Ascending aorta (tissue), 2 donors: ENCODE measurements at places on chromosomes 3 and 15.
A peak's percentile ranks its signal among the peaks of the same experiment; 100 is the strongest.

DNA sequence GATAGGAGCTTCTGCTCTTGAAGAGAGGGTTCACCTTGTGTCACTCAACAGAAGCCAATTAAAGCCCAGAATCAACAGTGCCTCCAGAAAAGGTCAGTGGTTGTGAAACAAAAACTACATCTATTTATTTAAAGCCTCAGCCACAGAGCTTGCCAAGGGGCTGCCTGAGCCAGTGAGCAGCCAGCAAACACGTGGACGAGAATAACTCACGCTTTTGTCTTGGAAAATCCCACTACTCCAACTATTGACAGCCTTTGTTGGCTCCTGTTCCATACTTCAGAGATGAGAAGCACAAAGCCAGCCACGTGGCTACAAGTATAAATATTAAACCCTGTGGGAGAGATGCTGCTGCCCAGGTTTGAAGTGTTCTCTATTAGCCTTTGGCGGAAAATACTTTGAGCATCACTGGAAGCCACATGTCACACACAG lies 10.3 kb downstream of the GPR156 start:
- DNase-seq, result no peak
- no peaks in the 10 kb centered on the region for H3K27me3 ChIP-seq
- H3K4me3 ChIP-seq, result no peak overlapping the region
- H3K27ac ChIP-seq, result no peak overlapping the region
- H3K4me1 ChIP-seq, result no peaks in the 10 kb centered on the region
- no peaks in the 10 kb centered on the region for H3K36me3 ChIP-seq

GRCh38 chr3:8767667-8768363 lies 1.6 kb downstream of the OXTR start:
- H3K36me3 ChIP-seq, result no peaks in the 10 kb centered on the region
- H3K27ac ChIP-seq, result no peak overlapping the region
- DNase-seq, result no peak
- H3K4me3 ChIP-seq, result peak overlapping the region; percentile 40
- no peaks in the 10 kb centered on the region for H3K4me1 ChIP-seq

GRCh38 chr15:75036212-75036616 lies 12.8 kb downstream of the PPCDC start:
- H3K4me1 ChIP-seq, result peaks cover 5% of the 10 kb centered on the region
- no peaks in the 10 kb centered on the region for H3K36me3 ChIP-seq
- no peak for DNase-seq
- H3K27ac ChIP-seq, result no peak overlapping the region

GRCh38 chr3:196440696-196441095 lies 8.5 kb upstream of the UBXN7 start:
- no peaks in the 10 kb centered on the region for H3K27me3 ChIP-seq
- no peaks in the 10 kb centered on the region for H3K4me1 ChIP-seq
- H3K36me3 ChIP-seq, result no peaks in the 10 kb centered on the region
- no peak overlapping the region for H3K27ac ChIP-seq

DNA sequence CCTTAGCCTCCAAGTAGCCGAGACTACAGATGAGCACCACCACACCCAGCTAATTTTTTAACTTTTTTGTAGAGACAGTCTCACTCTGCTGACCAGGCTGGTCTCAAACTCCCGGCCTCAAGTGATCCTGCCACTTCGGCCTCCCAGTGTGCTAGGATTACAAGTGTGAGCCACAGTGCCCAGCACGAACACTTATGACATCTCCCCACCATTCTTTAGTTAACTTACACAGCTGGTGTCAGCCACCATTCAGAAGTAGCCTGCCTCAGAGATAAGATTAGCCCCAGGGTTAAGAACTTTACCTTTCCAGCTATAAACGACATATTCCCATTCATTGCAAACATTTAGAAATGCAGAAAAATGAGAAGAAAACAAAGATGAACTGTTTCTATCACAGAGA lies 58.2 kb downstream of the TRPM7 start:
- H3K4me3 ChIP-seq, result no peak overlapping the region
- H3K27ac ChIP-seq, result no peak overlapping the region

GRCh38 chr3:47856669-47857068 lies 53.7 kb downstream of the DHX30 start:
- H3K27ac ChIP-seq, result peak overlapping the region; percentile 41
- H3K4me3 ChIP-seq, result no peak overlapping the region
- no peaks in the 10 kb centered on the region for H3K27me3 ChIP-seq
- no peaks in the 10 kb centered on the region for H3K4me1 ChIP-seq
- no peak for DNase-seq

- no peaks in the 10 kb centered on the region for H3K4me1 ChIP-seq
- H3K4me3 ChIP-seq, result peak overlapping the region; percentile 24
- no peaks in the 10 kb centered on the region for H3K36me3 ChIP-seq
- peak; percentile 93 for DNase-seq
- no peak overlapping the region for H3K27ac ChIP-seq
Observed at GRCh38 chr15:40044717-40045571, 6.0 kb upstream of the SRP14 start.

GRCh38 chr15:83166218-83166617 lies 41.4 kb downstream of the HDGFL3 start:
- H3K4me3 ChIP-seq, result no peak overlapping the region
- H3K4me1 ChIP-seq, result no peaks in the 10 kb centered on the region
- no peak overlapping the region for H3K27ac ChIP-seq
- no peaks in the 10 kb centered on the region for H3K27me3 ChIP-seq
- DNase-seq, result no peak

DNA sequence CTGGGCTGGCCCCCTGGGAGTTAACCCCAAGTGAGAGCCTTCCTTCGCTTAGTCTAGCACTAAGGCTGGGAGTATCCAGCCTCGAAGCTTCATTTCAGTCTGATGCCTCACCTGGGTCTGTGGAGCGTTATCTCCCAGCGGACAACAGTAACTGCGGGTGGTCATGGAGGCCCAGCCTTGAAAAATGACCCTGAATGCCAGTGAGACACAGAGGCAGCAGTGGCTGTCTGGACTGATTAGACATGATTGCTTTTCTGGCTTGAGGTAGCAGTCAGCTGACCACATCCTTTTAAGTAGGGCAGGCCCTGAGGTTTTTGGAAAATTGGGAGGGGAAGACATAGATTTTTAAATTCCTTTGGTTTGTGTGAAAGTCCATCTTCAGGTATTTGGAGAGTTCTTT lies 28.2 kb upstream of the TRIM59 start:
- no peaks in the 10 kb centered on the region for H3K4me1 ChIP-seq
- no peak for DNase-seq
- no peaks in the 10 kb centered on the region for H3K36me3 ChIP-seq
- no peak overlapping the region for H3K27ac ChIP-seq

DNA sequence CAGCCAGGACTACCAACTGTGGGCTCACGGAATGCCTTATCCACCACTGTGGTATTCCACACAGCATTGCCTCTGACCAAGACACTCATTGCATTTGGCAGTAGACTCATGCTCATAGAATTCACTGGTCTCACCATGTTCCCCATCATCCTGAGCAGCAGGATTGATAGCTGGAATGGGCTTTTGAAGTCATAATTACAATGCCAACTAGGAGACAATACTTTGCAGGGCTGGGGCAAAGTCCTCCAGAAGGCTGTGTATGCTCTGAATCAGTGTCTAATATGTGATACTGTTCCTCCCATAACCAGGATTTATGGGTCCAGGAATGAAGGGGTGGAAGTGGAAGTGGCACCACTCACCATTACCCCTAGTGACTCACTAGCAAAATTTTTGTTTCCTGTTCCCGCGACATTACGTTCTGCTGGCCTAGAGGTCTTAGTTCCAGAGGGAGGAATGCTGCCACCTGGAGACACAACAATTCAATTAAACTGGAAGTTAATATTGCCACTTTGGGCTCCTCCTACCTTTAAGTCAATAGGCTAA lies 58.6 kb upstream of the CCDC80 start:
- H3K27me3 ChIP-seq, result no peaks in the 10 kb centered on the region
- no peak for DNase-seq
- H3K4me1 ChIP-seq, result no peaks in the 10 kb centered on the region
- H3K36me3 ChIP-seq, result no peaks in the 10 kb centered on the region

- peaks cover 24% of the 10 kb centered on the region for H3K36me3 ChIP-seq
- no peaks in the 10 kb centered on the region for H3K4me1 ChIP-seq
- no peak overlapping the region for H3K4me3 ChIP-seq
- DNase-seq, result no peak
Observed at GRCh38 chr3:161253711-161254110, 32.6 kb downstream of the NMD3 start.

- no peak for DNase-seq
- no peak overlapping the region for H3K4me3 ChIP-seq
- no peak overlapping the region for H3K27ac ChIP-seq
- H3K27me3 ChIP-seq, result no peaks in the 10 kb centered on the region
- peaks cover 19% of the 10 kb centered on the region for H3K4me1 ChIP-seq
- no peaks in the 10 kb centered on the region for H3K36me3 ChIP-seq
Observed at GRCh38 chr15:64636556-64636955, 138.8 kb downstream of the RBPMS2 start.

GRCh38 chr15:79209116-79209515 lies 73.4 kb upstream of the ANKRD34C start:
- DNase-seq, result no peak
- H3K27ac ChIP-seq, result no peak overlapping the region
- H3K4me3 ChIP-seq, result no peak overlapping the region
- no peaks in the 10 kb centered on the region for H3K36me3 ChIP-seq
- no peaks in the 10 kb centered on the region for H3K27me3 ChIP-seq

GRCh38 chr3:13296662-13297061 lies 123.5 kb downstream of the NUP210 start:
- no peak overlapping the region for H3K27ac ChIP-seq
- H3K4me1 ChIP-seq, result peaks cover 5% of the 10 kb centered on the region
- no peaks in the 10 kb centered on the region for H3K36me3 ChIP-seq
- no peak for DNase-seq
- no peak overlapping the region for H3K4me3 ChIP-seq
- H3K27me3 ChIP-seq, result no peaks in the 10 kb centered on the region

DNA sequence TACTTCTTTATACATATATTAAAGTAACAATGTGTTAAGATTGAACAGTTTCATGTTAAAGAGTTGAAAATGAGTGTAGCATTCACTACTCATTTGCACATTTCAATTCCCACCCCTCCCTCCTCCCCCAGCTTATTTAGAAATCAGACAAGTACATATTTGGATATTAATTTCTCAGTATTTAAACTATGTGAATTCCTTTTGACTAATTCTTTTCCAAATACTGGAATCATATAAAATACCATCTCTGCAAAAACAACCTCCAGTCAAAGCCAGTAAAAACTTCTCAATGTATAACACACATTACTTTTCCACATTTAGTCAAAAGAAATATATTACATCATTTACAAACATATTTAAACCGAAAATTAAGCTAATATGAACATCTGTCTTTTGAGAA lies 25.5 kb upstream of the SHC4 start:
- peaks cover 19% of the 10 kb centered on the region for H3K4me1 ChIP-seq
- DNase-seq, result no peak
- no peaks in the 10 kb centered on the region for H3K27me3 ChIP-seq
- no peak overlapping the region for H3K4me3 ChIP-seq

DNA sequence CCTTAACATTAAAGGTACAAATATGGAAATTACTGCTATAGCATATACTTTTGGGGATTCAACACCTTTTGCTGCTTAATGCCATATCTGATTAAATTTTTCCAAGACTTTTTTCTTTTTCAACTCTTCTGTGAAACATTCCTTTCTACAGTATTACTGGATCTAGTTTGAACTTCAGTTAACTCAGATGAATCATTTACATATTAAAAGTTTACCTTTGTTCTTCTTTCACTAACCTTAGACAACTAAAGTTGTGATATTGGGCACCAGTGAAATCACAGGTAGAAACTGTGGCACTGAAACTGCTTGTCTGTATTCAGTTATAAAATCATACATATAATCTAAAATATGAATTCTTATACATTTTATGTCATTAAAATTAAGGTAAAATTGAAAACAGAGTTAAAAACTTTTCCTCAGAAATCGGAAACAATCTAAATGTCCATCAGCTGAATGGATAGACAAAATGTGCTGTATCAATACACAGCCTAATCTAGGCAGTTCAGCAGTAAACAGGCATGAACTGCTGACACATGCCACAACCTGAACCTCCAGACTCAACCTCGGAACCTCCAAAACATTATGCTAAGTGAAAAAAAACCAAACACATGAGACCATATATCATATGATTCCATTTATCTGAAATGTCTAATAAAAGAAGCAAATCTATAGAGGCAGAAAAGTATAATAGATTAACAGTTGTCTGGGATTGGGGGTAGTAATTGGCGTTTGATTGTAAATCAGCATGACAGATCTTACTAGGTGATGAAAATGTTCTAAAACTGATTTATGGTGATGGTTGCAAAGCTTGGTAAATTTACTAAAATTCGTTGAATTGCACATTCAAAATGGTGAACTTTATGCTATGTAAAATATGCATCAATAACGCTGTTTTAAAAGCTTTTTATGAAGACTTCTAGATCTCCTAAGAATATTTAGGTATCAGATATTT lies 50.0 kb downstream of the PPARG start:
- no peak for DNase-seq
- no peak overlapping the region for H3K27ac ChIP-seq
- H3K27me3 ChIP-seq, result no peaks in the 10 kb centered on the region
- H3K4me1 ChIP-seq, result no peaks in the 10 kb centered on the region
- no peaks in the 10 kb centered on the region for H3K36me3 ChIP-seq

GRCh38 chr3:177440456-177441104 lies 243.3 kb upstream of the TBL1XR1 start:
- no peak overlapping the region for H3K27ac ChIP-seq
- H3K36me3 ChIP-seq, result no peaks in the 10 kb centered on the region
- no peak for DNase-seq
- H3K27me3 ChIP-seq, result no peaks in the 10 kb centered on the region

- H3K4me1 ChIP-seq, result peaks cover 29% of the 10 kb centered on the region
- no peak overlapping the region for H3K27ac ChIP-seq
- H3K27me3 ChIP-seq, result no peaks in the 10 kb centered on the region
- no peak for DNase-seq
- no peaks in the 10 kb centered on the region for H3K36me3 ChIP-seq
Observed at GRCh38 chr3:49383387-49383786, 25.2 kb upstream of the GPX1 start.

DNA sequence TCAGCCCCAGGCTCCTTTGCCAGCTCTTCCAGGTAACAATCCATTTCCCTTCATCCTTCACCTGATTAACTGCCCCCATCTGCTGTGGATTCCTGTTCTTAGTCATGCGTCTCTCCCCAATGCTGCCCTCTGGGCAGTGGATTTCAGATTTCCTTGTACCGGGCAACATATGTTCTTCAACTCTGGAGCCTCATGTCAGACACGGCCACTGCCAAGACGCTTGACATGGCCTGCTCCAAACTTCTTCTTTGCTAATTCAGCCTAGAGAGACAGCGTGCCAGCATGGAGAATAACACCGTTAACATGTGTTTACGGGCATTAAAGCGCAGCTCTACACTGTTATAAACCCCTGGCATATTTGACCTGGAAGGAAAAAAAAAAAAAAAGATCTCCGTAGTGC lies 1035.1 kb upstream of the NR2F2 start:
- DNase-seq, result no peak
- no peaks in the 10 kb centered on the region for H3K27me3 ChIP-seq
- H3K4me3 ChIP-seq, result no peak overlapping the region
